DMS153 (cell line): ENCODE measurements at places on chromosomes 11 and 22.
A peak's percentile ranks its signal among the peaks of the same experiment; 100 is the strongest.

DNA sequence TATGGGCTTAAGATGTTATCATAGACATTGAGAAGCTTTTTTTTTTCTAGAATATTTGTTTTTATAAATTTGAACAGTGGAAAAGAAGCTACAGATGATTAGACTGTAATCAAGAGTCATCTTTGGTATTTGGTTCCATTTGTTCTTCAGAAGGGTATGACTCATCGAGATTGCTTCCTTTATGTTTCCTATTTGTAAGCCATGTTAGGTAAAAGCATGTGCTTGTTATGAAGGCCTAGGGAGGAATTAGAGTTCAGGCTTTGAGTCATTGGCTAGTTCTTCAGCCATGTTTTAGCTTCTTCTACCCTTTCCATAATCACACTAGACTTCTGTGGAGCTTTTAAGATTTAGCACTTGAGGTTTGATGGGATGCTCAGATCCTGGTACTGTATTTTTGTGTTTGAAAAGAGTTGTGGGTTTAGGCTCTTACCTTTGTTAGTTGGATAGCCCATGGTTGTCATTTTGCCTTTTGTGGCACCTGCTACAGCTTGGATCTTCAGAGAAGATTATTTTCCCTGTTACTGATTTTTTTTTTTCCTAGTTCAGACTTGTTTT lies 44.3 kb downstream of the POLD3 start:
- peak; percentile 1 for DNase-seq

GRCh38 chr11:33685082-33685481 lies 15.5 kb downstream of the C11orf91 start:
- no peak for DNase-seq

- no peak for DNase-seq
Observed at GRCh38 chr11:12031856-12032544, 23.6 kb upstream of the DKK3 start.

GRCh38 chr11:25565846-25566245 lies 766.1 kb upstream of the ANO3 start:
- DNase-seq: no peak

GRCh38 chr11:79860336-79860735 lies 419.5 kb upstream of the TENM4 start:
- peak; percentile 43 for DNase-seq

DNA sequence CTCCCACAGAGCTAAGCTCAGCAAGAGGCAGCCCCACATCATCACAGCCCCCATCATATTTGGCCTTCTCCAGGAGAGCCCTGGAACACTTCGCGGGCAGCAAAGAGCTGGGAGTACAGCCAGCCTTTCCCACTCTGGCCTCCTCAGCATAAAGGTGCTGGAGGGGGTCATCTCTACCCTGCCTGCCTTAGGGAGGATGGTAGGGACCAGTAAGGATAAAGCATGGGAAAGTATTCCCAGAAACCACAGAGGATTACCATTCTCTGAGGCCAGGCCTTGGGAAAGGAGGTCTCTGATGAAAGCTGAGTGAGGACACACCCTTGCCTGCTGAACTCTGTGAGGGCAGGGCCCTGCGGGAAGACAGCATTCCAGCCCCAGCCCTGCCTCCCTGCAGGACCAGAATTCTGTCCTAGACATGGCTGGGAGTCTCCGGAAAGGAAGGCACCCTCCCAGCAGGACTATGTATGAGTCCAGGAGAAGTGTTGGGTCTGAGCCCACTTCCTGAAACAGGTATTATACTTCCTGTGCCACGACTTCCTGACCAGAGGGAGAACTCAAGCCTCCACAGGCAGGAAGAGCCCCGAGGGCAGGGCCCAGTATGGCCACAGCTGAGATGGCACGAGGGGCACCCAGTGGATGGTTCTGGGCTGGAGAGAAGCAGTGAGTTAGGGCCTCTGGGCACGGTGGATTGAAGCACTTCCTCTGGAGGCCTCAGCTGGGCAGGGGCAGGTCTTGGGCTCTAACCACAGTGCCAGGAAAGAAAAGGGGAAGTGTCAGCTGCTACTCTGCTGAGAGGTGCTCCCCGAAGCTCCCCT lies 12.9 kb upstream of the CASTOR1 start:
- no peak for DNase-seq

GRCh38 chr11:128582496-128583366 lies 4.6 kb downstream of the ETS1 start:
- DNase-seq: no peak

GRCh38 chr11:66478729-66479393 lies 1.4 kb upstream of the DPP3 start:
- no peak for DNase-seq

- DNase-seq: no peak
Observed at GRCh38 chr11:1717745-1718144, 20.8 kb downstream of the KRTAP5-6 start.

GRCh38 chr11:31996159-31996881 lies 94.6 kb upstream of the RCN1 start:
- no peak for DNase-seq

DNA sequence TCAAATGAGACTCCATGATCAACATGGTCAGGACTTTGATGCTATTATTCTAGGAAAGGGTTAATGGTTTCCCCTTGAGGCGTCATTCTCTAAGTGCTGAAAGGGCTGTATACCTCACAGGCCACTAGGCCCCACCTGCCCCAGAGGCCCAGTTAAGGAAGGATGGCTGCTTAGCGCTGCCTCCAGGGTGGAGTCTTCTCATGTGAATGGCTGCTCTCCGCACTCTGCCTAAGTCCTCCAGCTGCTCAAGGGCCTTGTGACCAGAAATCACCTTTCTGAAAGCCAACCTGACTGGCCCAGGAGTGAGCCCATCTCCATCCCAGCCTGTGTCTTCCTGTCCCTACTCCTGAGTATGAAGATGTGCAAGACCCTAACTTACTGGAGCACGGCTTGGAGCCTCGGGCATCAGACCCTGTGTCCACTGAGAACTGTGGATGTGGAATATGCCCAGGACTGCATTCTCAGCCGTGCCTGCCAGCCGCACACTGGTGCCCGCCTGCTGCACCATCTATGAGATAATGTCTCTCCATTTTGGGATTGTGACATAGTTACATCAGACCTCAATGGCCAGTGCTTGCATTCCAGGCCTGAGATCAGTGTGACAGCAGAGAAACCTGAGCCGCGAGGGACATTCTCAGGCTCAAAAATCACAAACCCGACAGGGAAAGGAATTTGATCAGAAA lies 51.0 kb downstream of the SNX19 start:
- no peak for DNase-seq

- no peak for DNase-seq
Observed at GRCh38 chr11:30705913-30706675, 119.9 kb upstream of the MPPED2 start.

DNA sequence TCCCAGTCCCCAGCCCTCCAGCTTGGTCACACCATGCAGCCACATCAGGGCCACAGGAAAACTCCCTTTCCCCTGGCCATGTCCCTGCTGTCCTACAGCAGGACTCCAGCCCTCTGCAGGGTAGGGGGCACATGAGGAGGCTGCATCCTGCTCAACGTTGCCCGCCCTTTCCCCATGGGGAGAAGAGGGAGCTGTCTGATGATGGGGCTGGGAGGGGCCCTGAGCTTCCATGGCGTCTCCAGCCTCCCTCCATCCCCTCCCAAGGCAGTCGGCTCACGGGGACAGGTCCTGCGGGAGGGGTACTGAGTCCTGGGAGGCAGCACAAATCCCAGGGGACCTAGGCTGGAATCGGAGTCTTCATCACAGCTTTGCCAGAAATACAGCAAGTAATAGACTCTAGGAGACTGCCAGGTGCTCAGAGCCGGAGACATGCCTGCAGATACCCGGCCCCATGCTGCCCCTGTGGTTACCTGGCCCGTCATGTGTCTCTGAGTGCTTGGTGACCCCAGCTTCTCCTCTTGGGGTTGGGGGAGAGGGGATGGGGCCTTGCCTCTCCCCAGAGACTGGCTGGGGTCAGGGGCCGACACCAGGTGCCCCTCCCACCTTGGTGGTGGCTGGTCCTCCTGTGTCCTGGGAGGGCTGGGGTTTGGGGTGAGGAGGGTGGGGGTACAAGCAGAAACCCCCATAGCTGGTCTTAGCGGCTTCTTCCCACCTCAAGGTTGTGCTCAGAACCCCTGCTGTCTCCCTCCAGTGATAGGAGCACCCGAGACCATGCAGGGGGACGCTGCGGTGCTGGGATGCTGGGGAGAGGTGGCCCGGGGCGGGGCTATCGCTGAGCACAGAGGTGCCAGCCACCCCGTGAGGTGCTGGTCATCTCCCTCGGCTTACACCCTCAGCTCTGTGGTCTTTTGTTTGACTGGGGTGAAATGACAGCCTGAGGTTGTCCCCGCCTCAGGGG lies 2.3 kb downstream of the MRGPRE start:
- no peak for DNase-seq

DNA sequence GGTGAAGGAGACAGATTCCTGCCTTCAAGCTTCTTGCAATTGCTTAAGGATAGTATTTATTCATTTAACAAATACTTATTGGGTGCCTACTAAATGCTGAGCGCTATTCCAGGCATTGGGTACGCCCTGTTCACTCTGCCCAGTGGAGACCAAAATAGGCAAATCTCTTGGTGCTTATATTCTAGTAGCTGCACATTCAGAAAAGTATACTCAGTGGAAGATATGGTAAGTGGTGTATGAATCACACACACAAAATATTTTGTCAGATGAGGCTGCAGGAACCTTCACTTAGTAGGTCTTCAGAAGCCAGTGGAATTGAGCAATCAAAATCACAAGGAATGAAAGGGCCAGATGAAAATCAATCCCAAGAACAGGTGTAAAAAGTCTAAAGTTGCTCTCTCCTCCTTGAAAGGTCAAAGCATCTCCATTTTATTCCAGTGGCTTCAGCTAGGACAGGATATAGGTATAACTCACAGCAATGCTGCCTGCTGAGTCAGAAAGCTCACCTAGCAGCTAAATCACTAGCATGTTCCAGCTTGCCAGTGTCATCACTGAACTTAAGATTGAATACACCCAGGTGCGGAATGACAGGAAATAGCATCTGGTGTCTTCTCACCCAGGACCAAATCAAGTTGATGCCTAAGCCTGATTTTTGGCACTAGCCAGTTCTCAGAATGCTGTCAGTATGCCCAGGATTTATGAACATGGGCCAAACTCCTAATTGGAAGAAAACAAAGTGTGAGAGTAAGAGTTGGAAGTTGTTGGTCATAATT lies 83.9 kb downstream of the AMOTL1 start:
- no peak for DNase-seq

- no peak for DNase-seq
Observed at GRCh38 chr11:61742391-61742790, 10.0 kb upstream of the MYRF start.

DNA sequence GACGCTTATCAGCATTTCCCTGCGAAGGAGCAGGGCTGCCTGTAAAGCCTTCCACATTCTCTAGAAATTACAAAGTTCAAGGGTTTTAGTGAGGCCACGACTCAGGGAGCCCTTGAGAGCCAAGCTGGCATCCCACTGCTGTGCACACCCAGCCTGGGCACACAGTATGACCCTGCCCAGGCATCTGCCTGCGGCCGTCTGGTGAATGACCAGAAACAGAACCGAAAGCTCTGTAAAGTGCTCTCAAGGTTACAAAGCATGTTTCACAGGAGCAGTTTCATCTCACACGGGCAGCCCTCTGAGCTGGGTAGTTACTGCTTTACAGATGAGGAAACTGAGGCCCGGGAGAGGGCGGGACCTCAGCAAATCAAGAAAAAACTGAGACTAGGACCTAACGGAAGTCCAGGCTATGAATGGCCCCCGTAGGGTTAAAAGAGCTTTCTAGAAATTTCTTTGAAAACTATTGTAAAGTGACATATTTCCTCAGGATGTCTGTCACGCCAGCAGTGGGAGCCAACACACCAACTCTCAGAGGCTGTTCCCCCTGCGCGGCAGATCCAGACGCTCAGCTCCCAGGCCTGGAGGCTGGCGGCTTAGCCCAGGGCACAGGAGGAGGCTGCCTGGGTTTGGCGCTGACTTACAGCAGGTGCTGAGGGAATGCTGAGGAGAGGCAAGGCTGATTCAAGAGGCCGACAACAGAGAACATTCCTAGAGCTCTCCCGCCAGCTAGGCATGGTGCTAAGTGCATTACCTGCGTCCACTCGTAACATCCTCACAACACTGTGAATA lies 7.7 kb upstream of the TCF20 start:
- DNase-seq: peak; percentile 63

GRCh38 chr22:26124991-26125725 lies 44.1 kb upstream of the SEZ6L start:
- peak; percentile 28 for DNase-seq

DNA sequence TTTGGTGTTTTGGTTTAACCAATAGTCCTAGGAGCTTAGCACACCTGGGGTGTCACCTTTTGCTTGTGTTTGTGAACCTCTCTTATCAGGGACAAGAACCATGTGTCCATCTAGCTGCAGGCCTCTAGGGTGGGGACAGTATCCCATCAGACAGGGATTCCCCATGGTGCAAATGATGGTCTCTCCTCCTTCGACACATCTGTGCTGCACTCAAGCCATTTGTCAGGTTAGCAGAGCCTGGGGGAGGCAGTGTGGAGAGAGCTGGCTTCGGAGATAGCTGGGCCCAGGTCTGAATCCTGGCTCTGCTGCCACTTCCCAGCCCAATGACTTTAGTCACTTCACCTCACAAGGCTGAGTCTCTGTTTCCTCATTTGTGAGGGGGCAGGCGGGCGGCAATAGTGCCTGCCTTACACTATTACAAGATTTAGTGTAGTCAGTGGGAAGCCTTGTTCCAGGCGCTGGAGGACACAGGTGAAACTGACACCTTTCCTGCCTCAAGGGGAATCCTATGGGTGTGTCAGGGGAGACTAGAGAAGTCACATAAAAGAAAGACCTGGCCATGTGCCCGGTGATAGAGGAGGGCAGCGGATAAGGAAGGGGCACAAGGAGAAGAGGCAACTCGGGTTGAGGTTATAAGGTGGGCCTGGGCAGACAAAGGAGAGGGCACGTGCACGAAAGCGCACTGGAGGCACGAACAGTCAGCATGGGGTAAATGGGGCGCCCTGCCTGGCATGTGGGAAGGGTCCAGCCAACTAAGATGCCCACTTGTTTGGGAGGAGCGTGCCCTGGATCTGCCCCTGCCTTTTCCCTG lies 12.6 kb downstream of the KLHL35 start:
- no peak for DNase-seq

DNA sequence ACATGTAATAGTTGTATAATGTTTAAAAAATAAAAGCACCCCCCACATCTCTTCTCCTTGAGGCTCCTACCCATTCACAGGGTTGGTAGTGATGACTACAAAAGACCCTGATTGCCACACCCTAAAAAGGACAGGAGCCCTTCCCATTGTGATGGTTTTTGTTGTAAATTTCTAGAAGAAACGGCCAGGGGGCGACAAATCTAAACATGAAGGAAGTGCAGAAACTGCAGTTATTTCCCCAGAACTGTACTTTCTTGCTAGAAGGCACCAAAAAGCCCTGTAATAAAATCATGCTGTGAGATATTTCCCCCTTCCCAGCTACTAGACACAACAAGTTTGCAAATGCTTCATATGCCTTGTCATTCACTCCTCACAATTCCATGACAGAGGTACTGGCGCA lies 10.8 kb downstream of the PRR5L start:
- DNase-seq: no peak

- no peak for DNase-seq
Observed at GRCh38 chr11:68331338-68331947, 19.1 kb downstream of the LRP5 start.
